ENCODE measurements at places on chromosomes 12 and 14.

DNA sequence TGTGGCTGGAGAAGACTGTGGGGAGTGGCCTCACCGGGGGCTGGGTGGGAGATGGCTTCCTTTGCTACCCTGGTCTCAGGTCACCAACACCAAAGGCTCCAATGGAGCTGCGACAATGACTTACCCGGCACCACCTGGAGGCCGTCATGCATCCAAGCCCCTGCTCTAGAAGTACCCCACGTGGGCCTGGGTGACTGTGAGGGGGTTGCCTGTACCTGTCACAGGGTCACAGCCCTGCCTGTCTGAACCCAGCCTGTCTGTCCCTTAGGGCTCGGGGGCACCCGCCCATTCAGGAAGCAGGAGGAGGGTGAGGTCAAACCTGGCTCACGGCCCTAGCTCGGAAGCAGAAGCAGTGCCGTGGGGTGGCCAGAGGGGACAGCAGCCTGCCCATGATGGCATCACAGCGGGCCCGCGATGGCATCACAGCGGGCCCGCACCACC, 18.9 kb downstream of the ABCB9 start:
- DNase-seq, result no peak

DNA sequence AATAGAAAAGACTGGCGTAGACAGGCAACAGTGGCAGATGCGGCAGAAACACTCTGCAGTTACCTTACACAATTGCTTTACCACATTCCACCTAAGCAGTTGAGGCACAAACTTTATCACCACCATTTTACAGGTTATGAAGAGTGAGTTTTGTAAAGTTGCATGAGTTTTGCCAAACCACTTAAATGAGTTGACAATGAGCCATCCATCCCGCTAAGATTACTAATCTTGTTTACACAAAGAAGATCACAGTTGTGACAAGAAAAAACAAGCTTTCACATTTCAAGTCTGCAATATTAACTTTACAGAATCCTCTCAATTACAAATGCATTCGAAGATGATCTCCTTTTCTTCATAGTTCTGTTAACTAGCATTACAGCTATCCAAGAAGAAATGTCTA, 1.8 kb downstream of the TMCC3 start:
- no peak for DNase-seq

DNA sequence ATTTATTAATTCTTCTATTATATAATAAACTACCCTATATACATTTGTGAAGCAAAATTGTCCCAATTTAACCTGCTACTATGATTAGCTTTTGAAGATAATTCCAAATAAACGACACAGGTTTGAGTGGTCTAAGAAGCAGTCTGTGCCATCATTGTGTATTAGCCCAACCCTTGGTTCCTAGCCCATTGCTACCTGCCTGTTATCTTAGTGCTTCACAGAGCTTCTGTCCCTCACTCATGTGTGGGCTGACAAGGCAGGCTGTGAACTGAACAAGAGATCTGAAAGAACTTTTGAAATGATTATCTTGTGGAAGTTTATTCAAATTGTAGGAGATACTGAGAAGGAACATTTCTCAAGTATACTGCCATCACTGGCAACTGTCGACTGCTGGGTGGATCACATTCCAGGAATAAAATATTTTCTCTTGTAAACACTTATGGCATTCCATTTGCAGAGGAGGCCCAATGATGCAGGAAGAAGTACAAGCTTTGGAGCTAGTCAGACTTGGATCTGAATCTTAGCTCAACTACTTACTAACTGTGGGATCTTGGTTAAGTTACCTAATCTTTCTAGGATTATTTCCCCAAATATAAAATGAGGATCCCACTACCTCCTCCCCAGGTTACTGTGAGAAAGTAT, 7.8 kb upstream of the MTERF2 start:
- no peak for DNase-seq

- no peak for DNase-seq
Observed at GRCh38 chr12:57458665-57459054, 925 bp upstream of the GLI1 start.

DNA sequence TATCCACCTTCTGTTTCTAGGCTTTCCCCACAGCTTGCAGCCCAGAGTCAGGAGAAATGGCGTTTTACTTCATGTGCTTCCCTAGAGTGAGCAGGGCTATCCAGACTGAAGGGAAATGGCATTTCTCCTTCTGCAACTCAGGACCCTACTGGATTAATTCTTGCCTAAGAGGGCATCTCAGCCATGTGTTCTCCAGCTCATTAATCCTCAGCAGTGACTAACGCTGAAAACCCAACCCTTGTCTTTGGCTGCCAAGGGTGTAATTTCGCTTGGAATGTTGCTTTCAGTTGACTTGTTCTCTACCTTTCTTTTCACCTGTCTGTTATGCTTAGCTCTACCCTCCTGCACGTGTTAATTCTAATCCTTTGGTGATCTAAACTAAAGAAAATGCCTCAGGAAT, 21.0 kb upstream of the EMP1 start:
- peak; percentile 79 for DNase-seq

DNA sequence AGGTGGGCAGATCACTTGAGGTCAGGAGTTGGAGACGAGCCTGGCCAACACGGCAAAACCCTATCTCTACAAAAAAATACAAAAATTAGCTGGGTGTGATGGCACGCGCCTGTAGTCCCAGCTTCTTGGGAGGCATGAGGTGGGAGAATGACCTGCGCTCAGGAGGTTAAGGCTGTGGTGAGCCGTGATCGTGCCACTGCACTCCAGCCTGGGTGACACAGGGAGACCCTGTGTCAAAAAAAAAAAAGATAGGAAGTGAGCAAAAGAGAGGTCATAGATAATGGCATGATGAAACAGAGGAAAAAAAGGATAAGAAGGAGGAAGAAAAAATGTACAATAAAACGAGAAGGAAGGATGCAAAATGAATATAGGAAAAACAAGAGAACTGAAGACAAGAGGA, 159.5 kb downstream of the ETV6 start:
- DNase-seq, result no peak

DNA sequence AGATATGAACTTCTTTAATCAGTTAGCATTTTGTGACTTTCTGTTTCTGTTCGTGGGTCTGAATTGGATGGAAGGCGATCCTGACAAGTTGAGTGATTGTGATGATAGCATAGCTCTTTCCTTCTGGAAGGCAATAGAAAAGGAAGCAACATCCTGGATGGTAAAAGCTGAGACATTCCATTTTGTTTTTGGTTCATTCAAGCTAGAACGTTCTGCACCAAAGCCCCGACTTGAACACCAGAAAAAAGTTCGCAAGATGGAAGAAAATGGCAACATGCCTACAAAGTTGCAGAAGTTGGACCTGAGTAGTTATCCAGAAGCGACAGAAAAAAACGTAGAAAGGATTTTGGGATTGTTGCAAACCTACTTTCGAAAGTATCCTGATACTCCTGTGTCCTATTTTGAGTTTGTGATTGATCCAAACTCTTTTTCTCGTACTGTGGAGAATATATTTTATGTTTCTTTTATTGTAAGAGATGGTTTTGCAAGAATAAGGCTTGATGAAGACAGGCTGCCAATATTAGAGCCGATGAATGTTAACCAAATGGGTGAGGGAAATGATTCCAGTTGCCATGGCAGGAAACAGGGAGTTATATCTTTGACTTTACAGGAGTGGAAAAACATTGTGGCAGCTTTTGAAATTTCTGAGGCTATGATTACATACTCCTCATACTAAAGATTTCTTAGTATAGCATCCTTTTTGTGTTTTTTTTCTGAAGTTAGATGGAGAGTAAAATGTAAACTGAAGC, 896 bp downstream of the EID3 start:
- no peak for DNase-seq

DNA sequence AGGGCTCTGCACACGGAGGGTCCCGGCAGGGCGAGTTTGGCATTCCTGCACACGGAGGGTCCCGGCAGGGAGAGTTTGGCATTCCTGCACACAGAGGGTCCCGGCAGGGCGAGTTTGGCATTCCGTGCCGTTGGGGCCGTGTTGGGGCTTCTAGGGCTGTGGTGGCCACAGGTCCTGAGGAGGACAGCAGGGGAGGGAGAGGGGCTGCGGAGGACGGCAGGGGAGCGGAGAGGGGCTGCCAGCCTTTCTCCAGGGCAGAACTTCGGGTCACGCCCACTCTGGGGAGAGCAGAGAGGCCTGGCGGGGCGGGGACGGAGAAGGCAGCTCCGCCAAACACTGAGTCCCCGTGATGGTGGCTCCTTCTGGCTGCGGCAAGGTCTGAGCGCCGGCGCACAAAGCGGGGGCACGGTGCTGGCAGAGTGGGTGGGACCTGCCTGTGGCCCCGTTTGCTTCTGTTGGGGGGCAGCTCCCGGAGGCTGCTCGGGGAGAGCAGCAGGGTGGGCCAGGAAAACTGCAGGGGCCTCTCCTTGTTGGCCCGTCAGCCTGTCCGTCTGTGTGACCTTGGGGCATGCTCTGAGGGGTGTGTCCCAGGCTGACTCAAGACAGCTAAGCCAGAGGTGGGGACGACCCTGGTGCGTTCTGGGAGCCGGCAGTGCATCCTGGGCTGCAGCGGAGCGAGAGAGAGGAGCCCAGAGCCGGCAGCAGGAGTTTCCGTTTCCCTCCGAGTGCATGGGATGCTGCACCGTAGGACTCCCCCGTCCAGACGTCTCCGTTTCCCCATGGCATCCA, 60.2 kb downstream of the LRCOL1 start:
- DNase-seq, result no peak

- no peak for DNase-seq
Observed at GRCh38 chr12:99133401-99133800, 488.3 kb downstream of the APAF1 start.

GRCh38 chr12:26978801-26979200, 35.4 kb downstream of the TM7SF3 start:
- no peak for DNase-seq

- peak; percentile 95 for DNase-seq
Observed at GRCh38 chr14:69654116-69654515, 42.7 kb downstream of the SUSD6 start.
